ENCODE measurements at places on chromosomes 13 and 19.

DNA sequence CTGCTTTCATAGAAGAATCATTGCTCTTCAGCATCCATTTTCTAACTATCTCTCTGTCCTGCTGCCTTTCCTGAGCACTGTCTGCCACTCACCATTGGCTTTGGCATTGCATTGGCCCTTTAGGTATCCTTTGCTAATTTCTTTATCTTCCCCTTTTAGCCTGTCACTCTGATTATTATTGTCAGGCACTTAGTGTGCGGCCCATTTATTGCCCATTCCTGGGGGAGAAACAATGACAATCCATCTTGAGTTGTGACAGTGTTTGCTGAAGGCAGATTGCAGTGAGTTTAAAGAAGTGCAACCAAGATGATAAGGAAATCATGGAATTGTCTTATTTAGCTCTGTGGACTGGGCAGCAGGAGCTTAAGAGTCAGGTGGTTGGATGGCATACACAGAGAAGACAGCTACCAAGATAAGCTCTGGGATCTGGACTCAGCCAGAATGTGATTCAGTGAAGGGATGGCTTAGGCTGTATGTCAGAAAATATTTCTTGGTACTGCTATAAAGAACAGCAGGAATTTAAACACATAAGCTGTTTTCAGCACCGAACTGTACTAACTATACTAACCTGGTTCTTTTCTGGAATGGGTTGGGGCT, 25.3 kb downstream of the B3GLCT start:
- no peak for DNase-seq

GRCh38 chr19:9796113-9796773, 22.6 kb downstream of the FBXL12 start:
- peak; percentile 77 for DNase-seq

DNA sequence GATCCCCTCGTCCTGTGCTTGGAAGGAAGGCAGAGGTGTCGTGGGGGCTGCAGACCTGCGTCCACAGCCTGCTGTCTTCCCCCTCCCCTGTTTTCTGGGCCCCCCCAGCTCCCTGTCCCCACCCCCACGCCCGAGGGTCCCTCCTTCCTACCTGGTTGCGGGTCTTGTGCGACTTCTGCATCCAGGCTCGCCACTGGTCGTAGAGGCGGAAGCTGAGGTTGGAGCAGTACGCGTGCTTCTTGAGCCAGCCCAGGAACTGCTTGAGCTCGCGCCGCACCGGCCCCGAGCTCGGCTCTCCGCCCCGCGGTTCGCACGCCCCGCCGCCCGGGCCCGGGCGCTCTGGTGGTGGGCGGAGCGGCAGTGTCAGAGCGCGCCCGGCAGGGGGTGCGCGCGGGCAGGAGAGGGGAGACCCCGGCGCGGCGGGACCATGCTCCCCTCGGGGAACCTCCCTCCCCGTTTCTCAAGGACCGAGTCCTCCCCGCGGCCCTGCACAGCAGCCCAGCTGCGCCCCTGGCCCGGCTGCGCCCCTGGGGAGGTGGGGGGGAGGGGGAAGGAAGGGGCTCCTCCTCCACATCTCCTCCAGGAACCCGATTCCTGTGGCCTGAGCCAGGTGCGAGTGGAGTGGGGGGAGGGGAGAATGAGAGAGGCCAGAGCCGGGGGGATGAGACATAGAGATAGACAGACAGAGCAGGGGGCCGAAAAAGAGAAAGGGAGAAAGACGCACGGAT, 5.7 kb downstream of the REX1BD start:
- peak; percentile 95 for DNase-seq

DNA sequence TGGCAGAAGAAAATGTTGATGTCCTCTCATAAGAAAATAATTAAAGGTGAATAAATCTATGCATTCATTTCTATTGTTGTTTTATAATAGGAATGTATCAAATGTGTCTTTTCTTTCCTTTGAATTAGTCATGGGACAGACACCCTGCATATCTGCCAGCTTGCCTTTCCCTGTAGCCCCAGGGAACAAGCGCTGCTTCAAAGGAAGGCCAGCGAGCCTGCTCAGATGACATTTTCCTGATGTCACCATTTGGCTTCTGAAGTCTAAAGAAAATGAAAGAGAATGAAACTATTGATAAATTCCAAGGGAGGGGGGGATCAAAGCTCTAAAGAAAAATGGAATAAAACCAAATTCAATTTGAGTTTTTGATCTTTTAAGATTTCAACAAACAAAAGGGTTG, 574.8 kb downstream of the IRS2 start:
- no peak for DNase-seq

GRCh38 chr13:33751151-33751550, 66.8 kb upstream of the RFC3 start:
- DNase-seq: no peak

GRCh38 chr19:55259540-55260210, 858 bp upstream of the PPP6R1 start:
- DNase-seq: no peak

- DNase-seq: no peak
These were observed 10.8 kb downstream of the RPS16 start for GRCh38 chr19:39424934-39425333.

DNA sequence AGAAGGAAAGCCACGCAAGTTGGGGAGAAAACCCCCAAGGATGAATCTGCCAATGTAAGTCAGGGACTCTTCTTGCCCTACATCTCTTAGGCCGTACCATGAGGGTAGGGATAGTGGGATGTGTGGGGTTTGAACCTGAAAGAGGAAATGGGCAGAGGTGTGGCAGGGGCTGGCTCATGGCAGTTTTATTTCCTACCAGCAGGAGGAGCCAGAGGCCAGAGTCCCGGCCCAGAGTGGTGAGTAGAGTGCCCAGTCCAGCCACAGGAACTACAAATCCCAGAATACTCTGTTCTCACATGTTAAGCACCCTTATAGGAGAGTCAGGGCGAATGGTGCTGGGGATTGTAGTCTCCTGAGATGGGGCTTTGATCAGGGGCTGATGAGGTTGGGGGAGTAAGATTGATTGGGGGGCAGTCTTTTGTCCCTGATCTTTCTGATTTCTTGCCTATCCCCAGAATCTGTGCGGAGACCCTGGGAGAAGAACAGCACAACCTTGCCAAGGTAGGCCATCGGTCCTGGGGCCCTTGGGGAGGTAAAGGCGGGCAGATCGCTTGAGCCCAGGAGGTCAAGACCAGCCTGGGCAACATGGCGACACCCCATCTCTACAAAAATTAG, 16.5 kb downstream of the VASP start:
- DNase-seq: peak; percentile 87

GRCh38 chr13:50843257-50844083, at the start of gene DLEU7:
Gene DLEU7 (minus strand): TSS chr13:50843692. CDS start chr13:50843646, 46 bp downstream.
- DNase-seq: no peak

GRCh38 chr13:67934617-67935330, 704.6 kb upstream of the PCDH9 start:
- no peak for DNase-seq

DNA sequence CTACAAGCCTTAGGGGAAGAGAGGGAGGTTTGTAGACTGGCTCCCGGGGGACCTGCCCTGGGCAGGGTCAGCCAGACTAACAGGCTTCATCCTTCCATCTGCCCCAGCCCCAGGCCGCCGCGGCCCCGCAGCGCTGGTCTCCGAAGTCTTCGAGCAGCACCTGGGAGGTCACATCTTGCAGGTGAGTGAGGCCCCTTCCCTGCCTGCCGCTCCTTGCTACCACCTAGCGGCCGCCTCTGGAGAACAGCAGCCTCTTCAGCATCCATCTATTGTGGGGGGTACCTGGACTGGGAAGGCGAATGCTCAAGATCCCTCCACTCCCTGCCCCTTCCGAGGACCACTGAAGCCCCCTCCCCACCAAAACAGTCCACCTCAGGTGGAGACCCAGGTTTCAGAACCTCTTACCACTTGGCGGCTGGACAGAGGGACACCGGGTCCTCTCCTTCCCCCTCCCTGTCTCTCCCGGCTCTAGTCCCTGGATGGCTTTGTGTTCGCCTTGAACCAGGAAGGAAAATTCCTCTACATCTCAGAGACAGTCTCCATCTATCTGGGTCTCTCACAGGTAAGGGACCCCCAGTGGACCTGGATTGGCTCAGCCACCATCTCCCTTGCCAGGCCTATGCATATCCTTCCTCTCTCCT, 12.7 kb downstream of the NPAS1 start:
- peak; percentile 85 for DNase-seq

- peak; percentile 51 for DNase-seq
These were observed 32.2 kb downstream of the ZNF136 start for GRCh38 chr19:12194827-12195731.

DNA sequence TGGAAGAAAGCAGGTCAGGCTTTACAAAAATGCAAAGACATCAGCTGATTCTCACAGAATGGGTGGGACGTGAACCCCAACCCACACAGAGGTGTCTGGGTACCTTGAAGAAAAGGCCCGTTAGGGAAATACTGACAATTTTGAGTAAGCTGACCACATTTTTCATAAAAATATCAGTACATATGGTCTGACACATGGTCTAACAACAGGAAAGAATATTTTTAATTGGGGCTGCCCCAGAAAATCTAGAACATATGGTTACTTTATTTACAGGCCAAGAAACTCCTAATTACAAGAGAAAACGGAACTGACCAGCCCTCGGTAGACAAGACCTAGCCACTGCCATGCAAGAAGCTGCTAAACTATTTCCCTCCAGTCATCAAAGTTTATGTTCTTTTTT, 48.7 kb upstream of the ITM2B start:
- DNase-seq: peak; percentile 16

- DNase-seq: no peak
These were observed 261.3 kb downstream of the DACH1 start for GRCh38 chr13:71605744-71606143.

- no peak for DNase-seq
These were observed 991.6 kb upstream of the SLC10A2 start for GRCh38 chr13:104057861-104058260.

DNA sequence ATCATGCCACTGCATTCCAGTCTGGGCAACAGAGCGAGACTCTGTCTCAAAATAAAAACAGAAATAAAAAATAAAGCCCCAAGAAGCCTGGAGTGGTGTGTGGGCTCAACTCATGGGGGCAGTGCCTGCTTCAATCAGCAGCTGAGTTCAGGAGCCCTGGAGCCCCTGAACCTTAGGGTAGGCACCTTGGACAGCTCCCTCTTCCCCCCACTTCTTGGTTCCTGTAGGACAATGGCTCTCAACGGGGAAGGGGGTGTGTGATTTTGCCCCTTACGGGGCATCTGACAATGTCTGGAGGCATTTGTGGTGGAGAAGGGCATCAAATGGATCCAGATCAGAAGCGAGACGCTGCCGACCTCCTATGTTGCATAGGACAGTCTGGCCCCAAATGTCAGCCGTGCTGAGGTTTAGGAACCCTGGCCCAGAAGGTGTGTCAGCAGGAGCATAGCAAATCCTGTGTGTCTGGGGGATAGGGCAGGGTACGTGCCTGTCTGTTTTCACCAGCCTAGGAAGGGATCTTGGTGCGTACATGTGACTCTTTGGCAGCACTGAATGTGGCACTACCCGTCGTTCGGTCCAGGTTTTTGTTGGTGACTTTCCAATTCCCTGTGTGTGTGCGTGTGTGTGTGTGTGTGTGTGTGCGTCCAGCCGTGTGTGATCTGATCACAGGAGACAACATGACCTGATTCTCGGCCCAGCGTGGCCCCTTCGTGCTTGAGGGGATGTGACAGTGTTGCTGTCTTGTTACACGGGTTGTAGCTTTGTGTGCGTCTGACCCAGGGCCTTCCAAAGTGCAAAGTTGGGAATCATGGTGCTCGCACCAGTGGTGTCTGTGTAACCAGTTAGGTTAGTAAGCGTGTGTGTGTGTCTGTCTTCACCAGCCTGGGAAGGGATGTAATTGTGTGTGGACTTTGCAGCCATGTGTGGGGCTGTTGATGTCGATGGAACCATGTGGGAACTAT, 7.5 kb downstream of the IGLON5 start:
- no peak for DNase-seq

GRCh38 chr19:8115805-8116396, 33.5 kb downstream of the FBN3 start:
- DNase-seq: no peak

DNA sequence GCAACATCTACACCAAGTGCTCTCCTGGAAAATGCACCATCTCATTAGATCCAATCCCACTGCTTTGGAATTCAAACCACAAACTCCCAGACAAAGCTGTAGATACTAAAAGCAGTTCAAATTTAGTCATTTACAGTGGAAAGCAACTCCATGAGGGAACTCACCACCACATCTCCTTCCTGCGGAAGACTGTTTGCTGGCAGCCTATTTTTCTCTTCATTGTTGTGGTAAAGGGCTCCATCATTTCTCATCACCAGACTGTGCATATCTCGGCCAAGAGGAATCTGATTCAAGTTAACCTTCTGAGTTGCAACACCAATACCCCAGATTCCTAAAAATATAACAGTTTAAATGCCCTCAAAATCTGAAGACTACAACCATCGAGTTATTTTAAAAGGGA, 8.4 kb downstream of the SPRYD7 start:
- no peak for DNase-seq

DNA sequence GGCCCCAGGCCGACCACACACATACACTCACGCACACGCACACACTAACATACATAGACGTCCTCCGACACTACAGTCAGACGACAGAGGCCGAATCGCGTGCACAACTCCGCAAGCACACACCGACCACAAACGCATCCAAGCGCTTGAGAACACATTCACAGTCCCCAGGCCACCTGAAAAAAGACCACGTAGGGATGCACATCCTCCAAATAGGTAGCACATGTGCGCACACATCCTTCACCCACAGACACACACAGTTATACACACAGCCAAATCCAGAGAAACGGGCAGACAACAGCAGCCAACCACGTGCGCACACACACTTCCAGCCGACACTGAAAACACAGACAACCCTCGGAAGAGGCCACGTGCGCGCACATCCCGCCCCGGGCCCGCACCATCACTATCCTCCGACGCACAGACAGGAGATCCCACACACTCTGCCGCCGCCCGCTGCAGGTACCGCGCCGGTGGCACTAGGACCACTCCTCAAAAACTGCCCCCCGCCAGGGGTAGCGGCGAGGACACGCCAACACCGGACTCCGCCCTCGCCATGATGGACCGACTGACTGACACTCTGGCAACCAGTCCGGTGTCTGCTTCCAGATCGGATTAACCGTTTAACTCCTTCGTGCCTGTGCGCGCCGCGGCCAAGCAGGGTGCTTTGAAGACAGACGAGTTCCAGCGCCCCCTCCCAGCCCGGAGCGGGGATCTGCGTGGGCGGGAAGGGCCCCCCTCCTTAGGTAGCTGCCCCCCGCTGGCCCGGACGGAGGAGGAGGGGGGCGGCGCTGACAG, 493 bp upstream of the PDE4A start:
- peak; percentile 81 for DNase-seq

DNA sequence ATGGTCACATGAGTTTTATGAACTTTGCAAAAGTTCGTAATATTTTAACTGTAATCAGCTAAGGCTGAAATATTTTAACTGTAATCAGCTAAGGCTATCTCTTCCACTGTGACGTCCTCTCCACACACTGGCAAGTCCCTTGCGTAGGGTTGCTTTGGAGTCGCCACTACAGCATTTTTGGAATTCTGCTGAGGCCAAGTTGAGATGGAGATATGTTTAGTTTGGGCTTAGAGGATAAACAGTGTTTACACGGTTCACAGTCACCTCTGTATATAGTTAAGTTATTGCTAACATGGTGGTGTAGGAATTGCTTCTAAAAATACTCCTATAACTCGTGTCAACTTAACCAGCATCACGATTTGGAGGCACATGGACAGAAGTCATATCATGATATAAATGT, 143.6 kb upstream of the SERP2 start:
- no peak for DNase-seq

- no peak for DNase-seq
These were observed 4.1 kb downstream of the CSNK1G2 start for GRCh38 chr19:1944916-1945561.
